ENCODE measurements at places on chromosomes 6 and 20.

GRCh38 chr20:64242797-64243475 lies 12.6 kb upstream of the PCMTD2 start:
- DNase-seq: no peak

DNA sequence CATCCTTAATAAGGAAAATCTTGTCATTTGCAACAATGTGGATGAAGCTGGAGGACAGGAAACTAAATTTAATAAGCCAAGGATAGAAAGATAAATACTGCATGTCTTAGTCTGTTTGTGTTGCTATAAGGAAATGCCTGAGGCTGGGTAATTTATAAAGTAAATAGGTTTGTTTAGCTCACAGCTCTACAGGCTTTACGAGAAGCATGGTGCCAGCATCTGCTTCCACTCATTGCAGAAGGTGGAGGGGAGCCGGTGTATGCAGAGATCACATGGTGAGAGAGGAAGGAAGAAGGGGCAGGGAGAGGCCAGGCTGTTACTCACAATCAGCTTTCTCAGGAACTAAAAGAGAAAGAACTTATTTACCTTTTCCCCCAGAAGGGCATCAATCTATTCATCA lies 118.9 kb upstream of the SMLR1 start:
- DNase-seq: no peak

DNA sequence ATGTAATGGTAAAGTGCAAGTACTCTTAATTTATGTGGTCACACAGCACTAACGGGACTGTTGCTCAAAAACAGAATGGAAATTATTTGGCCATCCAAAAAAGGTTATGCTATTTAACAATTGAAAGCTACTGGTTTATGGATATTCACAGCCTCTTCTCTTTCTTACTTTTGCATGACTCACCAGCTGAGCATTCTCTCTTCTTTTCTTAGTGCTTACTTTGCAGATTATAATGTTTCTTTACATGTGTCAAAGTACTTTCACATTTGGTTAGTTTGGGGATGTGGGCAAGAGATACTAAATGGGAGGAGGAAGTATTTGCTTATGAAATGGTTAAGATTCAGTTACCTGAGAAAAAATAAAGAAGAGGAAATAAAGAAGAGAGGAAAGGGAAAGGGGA lies 610.5 kb downstream of the HTR1B start:
- DNase-seq: no peak

- DNase-seq: no peak
These were observed 87.1 kb downstream of the TRMT6 start for GRCh38 chr20:5863040-5863833.

DNA sequence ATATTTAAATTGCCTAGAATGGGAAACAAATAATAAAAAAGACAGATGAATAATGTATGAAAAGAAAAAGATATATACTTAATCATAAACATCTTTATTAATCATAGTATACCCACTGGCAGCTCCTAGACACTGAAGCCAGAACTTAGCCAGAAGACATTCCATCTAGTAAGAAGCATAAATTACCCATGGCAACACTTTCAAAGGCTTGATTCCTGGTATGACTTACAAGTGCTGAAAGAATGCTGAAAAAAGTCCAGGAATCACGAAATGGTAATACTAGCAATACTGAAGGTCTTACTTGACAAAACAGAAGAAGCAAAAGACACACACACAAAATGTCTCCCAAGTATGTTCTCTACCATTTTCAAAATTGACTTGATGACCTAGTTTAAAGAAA lies 38.0 kb downstream of the RWDD2A start:
- DNase-seq: no peak

- DNase-seq: no peak
These were observed 13.8 kb downstream of the RNF144B start for GRCh38 chr6:18400831-18401446.

DNA sequence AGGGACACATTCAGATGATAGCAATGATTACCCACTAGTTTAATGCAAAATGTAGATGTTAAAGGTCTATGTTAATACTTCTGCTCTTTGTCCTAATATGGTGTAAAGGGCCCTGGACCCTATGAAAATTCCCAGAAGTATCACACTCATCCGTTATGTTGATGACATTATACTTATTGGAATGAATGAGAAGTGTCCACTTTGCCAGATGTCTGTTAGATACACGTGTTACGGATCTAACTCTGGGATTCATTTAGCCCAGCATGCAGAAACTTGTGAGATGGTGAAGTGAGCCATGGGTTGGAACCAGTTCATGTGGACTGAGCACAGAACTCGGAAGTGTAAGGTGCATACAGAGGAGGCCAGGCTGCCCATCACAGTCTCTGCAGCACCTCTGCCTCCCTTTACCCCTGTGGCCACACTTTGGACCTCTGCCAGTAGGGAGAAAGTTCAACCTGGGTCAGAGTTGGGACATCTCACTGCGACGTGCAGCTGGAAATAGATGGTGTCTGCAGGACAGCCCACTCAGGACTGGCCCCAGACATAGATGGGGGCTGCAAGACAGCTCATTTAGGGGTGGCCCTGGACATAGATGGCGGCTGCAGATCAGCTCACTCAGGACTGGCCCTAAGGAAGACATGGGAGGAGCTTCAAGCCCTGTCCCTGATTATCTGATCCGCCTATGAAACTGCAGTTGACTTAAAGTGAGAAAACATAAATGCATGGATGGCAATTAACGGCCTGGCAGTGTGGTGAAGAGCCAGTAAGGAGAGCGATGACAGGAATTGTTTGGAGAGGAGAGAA lies 71.2 kb upstream of the THBS2 start:
- DNase-seq: no peak

DNA sequence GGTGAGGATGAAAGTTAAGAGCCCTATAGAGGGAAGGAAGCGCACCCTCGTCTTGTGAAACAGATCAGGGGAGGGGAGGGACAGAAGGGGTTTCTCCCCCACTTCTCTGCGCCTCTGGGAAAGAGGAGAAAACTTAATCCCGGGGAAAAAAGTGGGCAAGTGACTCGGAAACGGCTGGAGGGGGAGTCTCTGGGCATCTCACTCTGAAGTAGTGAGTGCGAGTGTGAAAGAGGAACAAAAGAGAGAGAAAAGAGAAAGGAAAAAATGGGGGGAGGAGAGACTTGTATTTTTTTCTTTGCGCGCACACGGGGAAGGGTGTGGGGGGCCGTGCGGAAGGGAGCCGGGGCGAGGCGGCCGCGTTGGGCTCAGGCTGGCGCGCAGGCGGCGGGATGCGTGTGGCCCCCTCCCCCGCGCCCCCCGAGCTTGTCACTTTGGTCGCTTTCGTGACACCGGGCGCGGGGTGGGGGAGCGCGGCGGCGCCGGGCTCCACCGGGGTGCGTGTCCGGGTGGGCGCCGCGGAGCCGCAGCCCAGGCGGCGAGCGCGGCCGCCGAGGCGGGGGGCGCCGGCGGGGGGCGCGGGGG lies 454 bp downstream of the L3MBTL3 start:
- no peak for DNase-seq

DNA sequence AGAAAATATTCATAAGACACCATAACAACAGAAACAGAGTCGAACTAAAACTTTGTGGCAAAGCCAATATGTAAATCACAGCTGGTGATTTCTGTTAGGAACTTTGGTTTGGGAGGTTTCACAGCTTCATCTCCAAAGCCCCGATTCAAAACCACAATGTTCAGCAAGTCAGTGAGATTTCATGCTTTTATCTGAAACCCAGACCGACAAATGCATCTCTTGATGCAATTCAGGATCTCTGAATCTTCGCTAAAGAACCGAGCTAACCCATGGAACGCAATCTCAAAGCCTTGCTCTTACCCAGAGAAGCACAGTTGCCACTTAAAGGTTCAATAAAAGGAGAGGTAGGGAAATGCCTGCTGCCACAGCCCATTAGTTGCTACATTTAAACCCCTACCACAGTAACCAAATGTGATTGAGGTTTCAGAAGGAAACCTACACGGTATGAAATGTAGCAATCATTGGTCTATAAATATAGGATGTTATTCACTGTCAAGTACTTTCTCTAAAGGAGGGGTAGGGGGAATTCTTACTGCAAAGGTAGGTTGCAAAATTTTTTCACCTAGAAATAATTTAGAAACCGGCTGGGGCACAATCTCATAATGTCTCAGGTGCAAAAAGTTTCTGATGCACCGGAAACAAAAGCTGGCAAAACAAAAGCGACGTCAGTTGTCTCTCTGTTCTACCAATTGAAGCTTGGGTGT lies 381.0 kb upstream of the ARID1B start:
- DNase-seq: no peak

DNA sequence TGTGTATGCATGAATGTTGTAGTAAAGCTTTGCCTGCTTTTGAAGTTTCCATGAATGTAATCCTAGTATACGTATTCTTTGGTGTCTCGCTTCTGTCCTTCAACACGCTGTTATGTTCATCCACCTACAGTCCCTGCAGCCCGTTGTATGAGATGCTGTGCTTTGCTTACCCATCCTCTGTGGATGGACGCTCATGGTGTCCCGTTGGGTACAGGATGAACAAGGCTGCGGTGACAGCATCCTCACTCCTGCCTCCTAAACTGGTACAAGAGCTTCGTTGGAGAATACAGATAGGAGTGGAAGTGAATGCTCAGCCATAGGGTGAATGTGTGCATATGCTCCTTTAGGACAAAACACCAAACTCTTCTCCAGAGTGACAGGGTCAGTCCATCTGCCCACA lies 366.2 kb downstream of the ZFAND3 start:
- DNase-seq: no peak

DNA sequence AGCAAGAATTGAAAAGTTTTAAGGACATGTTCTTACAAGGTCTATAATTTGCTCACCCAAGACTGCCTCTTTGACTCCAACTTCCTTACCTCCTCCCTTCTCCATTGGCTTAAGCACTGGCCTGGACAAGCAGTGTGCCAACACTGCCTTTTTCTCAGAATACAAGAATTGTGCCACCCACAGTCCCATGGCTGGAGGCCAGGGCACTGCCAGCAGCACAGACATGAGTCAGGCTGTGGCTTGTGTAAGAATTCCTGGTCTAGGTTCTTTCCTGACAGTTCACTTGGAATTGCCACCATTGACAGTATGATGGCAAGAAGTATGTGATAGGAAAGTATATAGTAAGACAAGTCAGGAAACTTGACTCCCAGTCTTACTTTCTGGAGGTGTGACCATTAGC lies 202.7 kb upstream of the MARCKS start:
- no peak for DNase-seq

- no peak for DNase-seq
These were observed 73.0 kb upstream of the TSHZ2 start for GRCh38 chr20:52899041-52899608.
